ENCODE measurements at places on chromosomes 7 and 10. TPM values are rescaled to one million over a fixed set of nuclear protein-coding genes. Genes with fewer than 3 reads are reported as not detected.

Gene VSTM2A
- not detected for total RNA-seq

Gene SFRP5
- total RNA-seq = not detected

Gene SEMA3D
- 2.4 TPM for total RNA-seq

Gene HMX3
- not detected for total RNA-seq

Gene CHN2
- total RNA-seq = 0.20 TPM

Gene CLDN15
- total RNA-seq = 0.49 TPM

Gene OR9A4
- total RNA-seq = not detected

Gene PLEKHS1
- 0.84 TPM for total RNA-seq

- no peak for DNase-seq
These were observed 54.4 kb downstream of the ARMH3 start for GRCh38 chr10:102001435-102002068.

DNA sequence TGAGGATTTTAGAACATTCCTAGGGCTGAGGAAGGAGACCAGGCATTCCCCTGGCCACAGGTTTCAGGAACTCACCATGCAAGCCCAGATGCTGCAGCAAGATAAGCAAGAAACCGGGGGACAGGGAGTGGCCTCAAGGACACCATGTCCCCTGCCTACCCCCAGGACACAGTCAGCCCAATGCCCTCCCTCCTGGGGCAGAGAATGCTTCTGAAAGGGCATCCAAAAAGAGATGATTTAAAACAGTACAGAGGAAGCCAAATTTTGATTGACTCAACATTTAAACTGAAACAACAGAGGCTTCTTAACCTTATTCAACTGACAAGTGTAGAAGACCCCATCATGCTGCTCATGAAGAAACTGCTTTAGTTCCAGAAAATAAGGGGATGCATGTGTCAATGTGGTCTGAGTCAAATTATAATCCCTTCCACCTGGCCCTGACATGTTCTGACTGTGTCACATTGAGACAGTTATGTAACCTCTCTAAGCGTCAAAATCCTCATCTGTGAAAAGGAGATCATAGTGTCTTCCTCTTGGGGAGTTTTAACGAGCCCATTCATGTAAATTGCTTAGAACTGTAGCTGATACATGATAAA is 60.0 kb downstream of the ICA1 start:
- no peak for DNase-seq

- peak; percentile 0 for DNase-seq
These were observed 131.3 kb downstream of the ALOX5 start for GRCh38 chr10:45505311-45505710.

- no peak for DNase-seq
These were observed 65.9 kb upstream of the CAPZA2 start for GRCh38 chr7:116796471-116796870.

GRCh38 chr7:157276731-157277562 is 59.9 kb upstream of the DNAJB6 start:
- DNase-seq = peak; percentile 76

GRCh38 chr10:62639144-62639543 is 165.4 kb upstream of the ADO start:
- no peak for DNase-seq
